ENCODE measurements at places on chromosomes 5 and 9.

GRCh38 chr5:44637916-44638869 lies 170.6 kb upstream of the MRPS30 start:
- DNase-seq: no peak

DNA sequence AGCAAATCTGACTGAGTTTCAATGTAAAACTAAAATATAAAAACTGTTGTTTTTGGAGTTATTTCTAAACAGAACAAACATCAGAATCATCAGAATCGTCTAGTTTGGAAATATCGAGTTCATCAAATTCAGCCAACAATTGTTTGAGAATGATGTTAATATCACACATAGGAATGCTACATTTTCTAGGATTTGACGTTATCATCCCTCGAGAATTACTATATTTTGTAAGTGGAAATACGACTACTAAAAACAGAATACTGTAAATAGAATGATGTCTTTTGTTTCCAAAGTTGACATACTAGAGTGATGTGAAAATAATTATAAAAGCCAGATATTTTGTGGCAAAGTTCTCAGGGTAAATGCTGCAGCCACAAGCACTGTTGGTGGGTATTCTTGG lies 805.9 kb downstream of the TLE1 start:
- DNase-seq: no peak

- no peak for DNase-seq
Observed at GRCh38 chr5:128770907-128771306, 194.4 kb upstream of the SLC27A6 start.

DNA sequence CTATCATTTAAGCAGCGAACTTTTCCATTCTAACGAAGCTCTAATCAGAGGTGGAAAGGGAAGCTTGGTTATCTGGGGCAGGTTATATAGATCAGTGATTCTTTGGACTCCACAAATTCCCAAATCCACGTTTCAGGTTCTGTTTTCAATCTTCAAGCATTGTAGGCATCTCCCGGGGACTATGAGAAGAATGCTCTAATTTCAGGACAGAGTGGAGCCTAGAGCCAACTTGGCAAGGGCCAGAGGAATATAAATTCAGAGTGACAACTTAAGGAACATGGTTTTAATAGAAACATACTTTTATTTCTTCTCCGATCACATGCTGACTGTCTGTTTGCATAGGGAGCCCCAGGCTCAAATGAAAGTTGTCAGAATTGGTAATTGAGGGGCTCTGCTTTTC lies 514.0 kb upstream of the KLF4 start:
- DNase-seq: no peak

GRCh38 chr5:114101153-114101552 lies 260.7 kb upstream of the KCNN2 start:
- DNase-seq: no peak

DNA sequence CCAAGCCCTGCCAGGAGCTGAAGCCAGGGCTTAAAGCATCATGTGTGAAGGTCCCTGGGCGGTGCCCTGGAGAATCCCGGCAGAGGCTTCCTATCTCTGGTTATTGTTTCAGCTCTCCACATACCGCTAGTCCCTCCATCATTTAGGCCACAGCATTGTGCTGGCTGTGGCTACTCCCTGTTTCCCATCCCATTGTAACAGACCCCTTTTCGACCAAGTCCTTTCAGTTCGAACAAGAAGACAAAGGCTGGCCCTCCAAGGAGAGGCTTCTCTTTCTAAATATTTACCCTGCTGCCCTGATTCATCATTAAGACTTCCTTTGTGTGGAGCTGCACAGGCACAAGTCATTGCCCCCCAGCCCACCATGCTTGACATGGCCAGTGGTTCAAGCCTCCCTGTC lies 41.6 kb downstream of the NEUROG1 start:
- DNase-seq: no peak

GRCh38 chr9:77063645-77064285 lies 44.3 kb downstream of the FOXB2 start:
- no peak for DNase-seq

DNA sequence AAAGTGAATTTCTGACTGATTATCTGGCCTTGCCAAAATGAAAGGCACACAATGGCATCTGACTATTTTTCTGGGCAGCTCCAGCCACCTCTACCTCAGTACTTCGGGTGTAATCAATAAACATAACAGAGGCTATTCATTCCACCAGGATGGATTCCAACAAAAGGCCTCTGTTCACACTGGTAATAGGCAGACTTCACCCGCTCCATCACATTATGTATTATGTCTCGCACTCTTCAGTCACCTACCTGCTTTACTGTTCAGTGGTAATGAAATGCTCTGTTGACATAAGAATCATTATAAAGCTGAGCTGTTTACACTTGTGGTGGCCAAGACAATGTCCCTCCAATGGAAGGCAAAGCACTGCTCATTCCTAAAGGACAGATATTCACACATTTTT lies 1333.7 kb upstream of the WWC1 start:
- no peak for DNase-seq

- no peak for DNase-seq
Observed at GRCh38 chr9:112548051-112548440, 61.4 kb downstream of the KIAA1958 start.

DNA sequence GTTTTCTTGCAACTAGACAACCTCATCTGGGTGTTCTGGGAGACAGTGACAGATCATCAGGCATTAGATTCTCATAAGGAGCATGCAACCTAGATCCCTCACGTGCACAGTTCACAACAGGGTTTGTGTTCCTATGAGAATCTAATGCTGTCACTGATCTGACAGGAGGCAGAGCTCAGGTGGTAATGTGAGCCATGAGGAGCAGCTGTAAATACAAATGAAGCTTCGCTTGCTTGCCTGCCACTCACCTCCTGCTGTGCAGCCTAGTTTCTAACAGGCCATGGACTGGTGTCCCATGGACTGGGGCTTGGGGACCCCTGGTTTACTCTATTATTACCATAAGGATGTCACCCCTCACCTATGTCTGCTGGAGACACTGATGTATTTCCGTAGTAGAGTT lies 166.8 kb downstream of the PSAT1 start:
- no peak for DNase-seq

- no peak for DNase-seq
Observed at GRCh38 chr5:140038373-140038957, 4.6 kb downstream of the NRG2 start.

GRCh38 chr5:2702096-2702879 lies 49.2 kb downstream of the IRX2 start:
- no peak for DNase-seq

GRCh38 chr5:370311-370958 lies 48.9 kb downstream of the AHRR start:
- no peak for DNase-seq
